RPMI7951 (cell line): ENCODE measurements at places on chromosomes 5 and 9. TPM values are rescaled to one million over a fixed set of nuclear protein-coding genes. Genes with fewer than 3 reads are reported as not detected.

SPINK1 gene
- not detected in 2 replicates for total RNA-seq

PDGFRB gene
- 58.6 and 67.6 TPM in 2 replicates for total RNA-seq

ZNF879 gene
- 2.4 and 2.5 TPM in 2 replicates for total RNA-seq

FBN2 gene
- 0.59 and 0.72 TPM in 2 replicates for total RNA-seq

PCDHGB7 gene
- total RNA-seq: 0.29 and 0.48 TPM in 2 replicates

F2R gene
- total RNA-seq: 130 and 137 TPM in 2 replicates

DMRT3 gene
- total RNA-seq: not detected in 2 replicates

TTC1 gene
- total RNA-seq: 43.9 and 46.9 TPM in 2 replicates
